ENCODE measurements at places on chromosomes 7 and 10.

- DNase-seq, result peak; percentile 35
Measured at GRCh38 chr10:44301781-44302355, 83.0 kb downstream of the CXCL12 start.

GRCh38 chr7:25026156-25026555 lies 46.2 kb upstream of the OSBPL3 start:
- DNase-seq, result no peak

DNA sequence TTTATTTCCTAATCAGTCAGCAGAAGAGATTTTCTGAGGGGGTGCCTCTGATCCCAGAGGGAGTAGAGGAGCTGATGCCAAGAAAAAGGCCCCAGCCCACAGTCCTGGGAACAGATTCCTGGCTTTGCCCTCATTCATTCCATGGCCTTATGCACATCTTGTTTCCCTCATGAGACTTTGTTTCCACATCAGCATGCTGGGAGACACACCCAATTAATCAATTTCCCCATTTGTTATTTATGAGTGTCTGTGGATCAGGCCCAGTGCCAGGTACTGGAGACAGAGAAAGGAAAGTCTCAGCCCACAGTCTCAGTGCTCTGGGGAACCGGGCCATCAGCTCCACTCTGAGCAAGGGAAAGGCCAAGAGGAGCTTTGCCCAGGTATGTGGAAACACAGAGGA lies 496.2 kb upstream of the ZMIZ1 start:
- DNase-seq, result no peak

DNA sequence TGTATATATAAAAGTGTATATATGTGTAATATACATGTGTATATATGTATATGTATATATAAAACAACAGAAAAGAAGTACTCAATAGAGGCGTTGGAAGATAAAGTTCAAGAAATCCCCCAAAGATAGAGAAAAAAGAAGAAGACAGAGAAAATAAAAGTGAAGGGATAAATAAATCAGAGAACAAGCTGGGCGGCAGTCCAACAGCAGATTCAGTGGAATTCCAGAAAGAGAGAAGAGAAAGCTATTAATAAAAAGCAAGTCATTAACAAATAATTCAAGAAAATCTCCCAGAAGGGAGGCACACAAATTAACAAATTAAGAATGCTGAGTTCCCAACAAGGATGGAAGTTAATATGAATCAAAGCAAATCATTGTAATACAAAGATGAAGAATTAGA lies 59.3 kb upstream of the RNF148 start:
- no peak for DNase-seq

GRCh38 chr10:60192946-60193345 lies 196.7 kb downstream of the ANK3 start:
- no peak for DNase-seq

DNA sequence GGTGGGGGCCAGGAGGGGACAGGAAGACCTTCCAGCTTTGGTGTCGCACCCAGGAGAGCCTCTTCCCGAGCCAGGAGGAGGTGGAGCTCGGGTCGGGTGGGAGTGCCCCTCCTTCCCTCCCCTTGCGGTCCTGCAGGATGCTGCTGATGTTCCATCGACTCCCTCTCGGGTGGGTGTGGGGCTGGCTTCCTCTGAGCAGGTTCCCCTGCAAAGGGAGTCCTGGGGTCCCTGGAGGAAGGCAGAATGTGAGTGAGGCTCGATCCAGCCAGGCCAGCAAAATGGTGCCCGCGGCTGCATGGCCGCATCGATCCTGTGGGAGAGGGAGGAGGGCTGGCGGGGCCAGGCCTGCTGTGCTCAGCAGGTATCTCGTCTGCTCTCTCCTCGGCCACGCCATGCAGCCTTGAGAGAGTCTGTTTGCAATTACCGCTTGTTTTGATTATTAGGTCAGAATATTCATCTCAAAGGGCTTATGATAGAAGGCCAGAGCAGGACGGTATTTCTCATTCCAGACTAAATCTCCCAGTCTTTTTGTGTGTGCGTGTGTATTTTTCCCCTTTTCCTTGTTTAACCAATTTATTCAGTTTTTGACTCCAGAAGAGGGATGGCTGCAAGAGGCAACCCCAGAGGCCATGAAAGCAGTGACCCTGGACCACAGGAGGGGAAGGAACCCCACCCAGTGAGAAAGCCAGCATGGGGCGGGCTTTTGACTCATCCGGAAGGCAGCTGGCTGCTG lies 137.3 kb upstream of the ZMIZ1 start:
- DNase-seq, result peak; percentile 79

DNA sequence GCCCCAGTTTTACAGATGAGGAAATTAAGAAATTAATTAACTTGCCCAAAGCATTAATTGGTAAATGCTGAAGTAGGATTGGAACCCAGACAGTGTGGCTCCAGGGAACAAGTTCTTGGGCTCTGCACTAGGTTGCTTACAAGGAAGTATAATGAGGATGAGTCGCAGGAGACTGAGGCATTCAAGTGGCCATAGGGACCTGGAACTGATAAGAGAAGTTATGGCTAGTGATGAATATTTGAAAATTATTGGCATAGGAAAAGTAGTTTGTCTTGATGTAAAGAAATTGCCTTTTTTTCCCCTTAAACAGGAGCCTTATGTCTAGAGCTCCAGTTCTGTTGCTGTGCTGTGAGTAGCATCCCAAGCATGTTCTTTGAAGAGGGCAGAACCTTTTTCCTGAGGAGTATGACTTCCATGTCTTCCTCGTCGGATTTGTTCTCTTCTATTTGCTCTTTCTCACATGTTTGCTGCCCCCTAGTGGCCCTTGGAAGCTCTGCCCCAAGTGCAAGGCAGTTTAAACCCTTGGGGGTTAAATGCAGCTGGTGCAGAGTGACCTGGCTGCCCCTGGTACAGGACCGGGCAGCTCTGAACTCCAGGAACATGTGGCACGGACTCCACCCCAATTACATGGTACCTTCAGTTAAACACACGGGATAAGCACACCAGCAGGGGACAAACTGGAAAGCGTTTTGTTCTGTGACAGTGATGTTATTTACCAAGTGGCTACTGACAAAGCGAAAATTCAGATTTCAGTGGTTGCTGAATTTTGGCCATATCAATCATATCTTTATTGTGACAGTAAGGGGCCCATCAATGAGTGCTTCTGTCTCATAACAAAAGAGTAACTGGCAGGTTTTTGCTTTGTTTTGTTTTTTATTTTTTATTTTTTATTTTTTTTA lies 148.8 kb downstream of the HECW1 start:
- peak; percentile 93 for DNase-seq

DNA sequence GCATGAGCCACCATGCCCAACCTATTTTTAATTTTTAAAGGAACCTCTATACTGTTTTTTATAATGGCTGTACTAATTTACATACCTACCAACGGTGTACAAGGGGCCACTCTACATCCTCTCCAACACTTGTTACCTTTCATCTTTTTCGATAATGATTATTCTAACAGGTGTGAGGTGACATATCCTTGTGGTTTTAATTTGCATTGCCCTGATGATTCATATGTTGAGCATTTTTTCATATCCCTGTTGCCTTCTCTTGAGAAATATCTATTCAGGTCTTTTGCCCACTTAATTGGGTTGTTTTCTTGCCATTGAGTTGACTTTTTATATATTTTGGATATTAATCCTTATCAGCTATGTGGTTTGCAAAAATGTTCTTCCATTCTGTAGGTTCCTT lies 167.0 kb downstream of the CTTNBP2 start:
- no peak for DNase-seq

DNA sequence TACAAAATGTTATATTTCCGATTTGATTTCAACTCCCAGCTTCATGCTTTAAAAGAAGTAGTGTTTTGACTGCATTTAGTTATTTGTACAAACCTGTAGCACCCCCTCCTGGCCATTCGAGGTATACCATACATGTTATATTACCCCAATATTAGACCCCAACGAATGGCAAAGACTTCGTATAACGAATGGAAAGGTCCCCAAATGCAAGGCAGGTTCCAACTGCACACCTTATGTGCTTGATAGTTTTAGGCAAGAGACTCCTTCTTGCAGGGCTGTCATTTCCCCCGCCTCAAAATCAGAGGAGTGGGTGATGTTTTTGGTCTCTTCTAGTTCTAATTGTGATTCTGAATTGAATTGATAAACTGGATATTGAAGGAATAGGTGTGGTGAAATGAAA lies 101.1 kb upstream of the TARP start:
- peak; percentile 42 for DNase-seq

DNA sequence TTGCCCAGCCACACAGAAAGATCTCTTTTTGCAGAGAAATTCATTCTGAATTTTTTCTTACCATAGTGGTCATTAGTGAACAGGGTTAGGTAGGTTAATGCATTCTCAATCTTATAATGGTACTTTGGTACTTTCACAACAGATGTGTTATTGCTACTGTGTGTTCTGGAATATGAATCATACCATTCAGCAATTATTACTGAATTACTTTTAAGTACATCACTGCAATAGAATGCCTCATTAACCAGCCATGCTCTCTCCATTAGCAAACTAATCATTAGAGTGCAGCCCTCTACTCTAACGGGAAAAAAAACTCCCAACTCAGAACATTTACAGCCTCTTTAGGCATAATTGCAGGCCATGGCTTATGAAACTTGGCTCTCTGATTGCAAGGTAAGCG lies 102.1 kb downstream of the DOCK4 start:
- no peak for DNase-seq

DNA sequence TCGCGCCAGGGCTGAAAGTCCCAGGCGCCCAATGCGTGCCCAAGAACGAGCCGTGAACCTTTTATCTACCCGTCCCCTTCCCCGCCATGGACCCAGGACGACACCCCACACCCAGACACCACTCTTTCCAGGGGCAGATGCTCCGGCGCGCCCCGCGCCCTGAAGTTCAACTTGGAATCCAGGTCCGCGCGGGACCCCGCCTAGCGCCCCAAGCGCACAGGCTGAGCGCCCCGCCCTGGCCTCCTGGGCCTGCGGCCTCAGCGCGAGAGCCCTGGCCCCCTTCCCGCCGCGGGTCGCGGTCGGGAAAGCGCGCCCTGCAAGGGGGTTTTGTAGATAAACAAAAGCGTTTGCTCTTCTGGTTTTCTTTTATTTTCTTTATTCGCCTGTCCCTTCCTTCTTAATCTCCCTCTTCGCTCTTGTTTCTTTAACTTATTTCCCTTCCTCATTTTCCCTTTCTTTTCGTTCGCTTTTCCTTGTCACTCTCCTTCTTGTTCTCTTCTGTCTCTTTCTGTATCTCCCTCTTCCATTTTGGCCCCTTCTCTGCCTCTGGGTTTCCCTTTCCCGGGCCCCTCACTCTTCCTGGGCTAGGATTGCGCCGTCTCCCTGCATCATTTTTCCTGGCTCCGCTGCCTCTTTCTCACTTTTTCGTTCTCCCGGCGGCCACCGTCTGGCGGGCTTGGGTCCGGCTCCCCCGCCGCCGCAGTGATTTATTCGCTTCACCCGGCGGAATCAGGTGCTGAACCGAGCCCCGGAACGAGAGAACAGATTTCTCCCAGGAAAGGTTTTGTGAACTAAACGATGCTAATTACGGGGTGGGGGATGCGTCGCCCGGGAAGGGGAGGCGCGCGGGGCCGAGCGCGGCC lies 15.3 kb upstream of the PAX2 start:
- no peak for DNase-seq

DNA sequence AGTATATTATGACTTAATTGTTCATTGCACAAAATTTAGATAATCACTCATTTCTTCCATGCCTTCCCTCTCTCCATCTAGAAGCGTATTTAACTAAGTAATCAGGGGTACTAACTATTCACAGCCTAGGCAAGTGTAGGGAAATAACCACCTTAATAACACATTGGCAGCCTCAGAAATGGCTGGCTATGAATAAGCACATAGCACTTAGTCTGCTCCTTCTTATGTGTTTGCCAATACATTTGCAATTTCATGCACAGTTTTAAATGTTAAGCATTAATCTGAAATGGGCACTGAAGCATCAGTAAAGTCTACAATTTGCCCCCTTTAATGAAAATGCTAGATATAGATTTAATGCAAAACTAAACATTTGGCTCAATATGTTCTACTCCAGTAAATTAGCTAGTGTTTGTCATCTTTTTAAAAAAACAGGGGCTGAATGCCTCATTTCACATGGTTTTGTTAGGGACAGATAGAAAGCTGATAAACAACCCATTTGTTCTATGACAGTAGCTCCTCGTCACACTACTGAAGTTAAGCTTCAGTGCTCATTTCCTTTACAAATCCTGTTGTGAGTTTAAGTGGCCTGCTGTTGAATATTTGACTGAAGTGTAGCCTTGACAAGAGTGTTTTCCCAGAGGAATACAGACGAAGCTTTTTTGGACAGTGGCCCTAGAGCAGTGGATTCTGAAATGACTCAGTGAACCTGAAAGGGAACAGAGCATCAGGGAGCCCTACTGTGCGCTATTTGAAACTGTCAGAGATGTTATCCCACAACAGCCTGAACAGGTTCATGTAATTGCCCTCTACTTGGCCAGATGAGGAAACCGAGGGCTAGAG lies 30.5 kb downstream of the HHEX start:
- no peak for DNase-seq

DNA sequence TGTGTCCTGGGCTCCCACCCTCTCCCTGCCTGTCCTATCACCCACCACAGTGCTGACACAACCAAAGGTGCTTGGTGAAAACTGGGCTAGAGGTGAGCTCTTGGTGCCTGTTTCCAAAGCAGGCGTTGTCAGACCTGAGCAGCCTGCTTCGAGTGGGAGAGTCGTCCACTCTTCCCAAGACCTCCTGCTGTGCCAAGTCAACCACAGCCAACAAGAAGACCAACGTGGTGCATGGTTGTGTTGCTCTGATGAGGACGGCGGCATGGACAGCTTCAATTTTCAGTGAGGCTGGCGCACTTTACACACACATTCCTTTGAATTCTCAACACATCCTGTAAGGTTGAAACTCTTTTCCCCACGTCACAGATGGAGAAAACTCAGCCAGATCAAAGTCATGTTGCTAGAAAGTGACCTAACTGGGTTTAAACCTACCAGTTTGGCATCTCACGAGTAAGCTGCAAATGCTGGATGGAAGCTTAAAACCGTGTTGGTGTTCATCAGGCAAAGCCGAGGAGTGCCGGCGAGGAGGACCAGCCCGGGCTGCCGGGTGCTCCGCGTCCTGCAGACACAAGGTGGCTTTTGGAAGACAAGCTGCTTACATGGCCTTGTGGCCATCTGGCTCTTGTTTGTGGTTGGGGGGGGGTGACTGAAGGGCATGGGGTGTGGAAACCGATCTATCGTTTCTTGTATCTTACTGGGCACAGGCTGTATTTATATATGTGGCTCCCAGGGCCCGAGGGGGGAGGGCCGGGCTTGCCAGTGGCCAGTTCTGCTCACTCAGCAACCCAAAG lies 39.3 kb downstream of the INSIG1 start:
- no peak for DNase-seq

- peak; percentile 59 for DNase-seq
Measured at GRCh38 chr7:80611779-80612178, 26.7 kb upstream of the CD36 start.

GRCh38 chr7:106883456-106884026 lies 18.5 kb downstream of the PIK3CG start:
- no peak for DNase-seq

Data from myocyte (in vitro differentiated cells).